ENCODE measurements at places on chromosomes 4 and X.

GRCh38 chr4:164440199-164440598, 313.7 kb upstream of the SMIM31 start:
- no peak for DNase-seq

DNA sequence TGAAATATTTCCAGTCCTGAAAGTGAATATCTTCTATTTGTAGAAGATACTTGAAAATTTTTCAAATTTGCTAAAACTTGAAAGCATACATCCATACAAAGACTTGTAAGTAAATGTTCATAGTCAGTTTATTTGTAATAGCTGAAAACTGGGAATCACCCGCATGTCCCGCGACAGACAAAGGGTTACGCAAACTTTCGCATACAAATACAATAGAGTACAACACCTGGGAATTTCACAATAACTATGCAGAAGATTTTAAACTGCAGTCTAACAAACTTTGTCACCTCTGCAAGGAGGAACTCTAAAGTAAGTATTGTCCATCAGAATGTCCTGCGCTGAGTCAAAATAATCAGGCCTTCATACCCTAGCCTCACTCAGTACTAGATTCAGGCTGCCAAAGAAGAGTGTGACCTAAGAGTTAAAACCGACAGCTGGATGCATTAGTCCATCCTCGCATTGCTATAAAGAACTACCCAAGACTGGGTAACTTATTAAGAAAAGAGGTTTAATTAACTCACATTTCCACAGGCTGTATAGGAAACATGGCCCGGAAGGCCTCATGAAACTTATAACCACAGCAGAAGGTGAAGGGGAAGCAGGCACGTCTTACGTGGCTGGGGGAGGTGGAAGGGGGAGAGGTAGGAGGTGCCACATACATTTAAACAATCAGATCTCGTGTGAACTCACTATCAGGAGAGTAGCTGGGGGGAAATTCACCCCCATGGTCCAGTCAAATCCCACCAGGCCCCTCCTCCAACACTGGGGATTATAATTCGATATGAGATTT, 60.4 kb downstream of the MMRN1 start:
- no peak for DNase-seq

DNA sequence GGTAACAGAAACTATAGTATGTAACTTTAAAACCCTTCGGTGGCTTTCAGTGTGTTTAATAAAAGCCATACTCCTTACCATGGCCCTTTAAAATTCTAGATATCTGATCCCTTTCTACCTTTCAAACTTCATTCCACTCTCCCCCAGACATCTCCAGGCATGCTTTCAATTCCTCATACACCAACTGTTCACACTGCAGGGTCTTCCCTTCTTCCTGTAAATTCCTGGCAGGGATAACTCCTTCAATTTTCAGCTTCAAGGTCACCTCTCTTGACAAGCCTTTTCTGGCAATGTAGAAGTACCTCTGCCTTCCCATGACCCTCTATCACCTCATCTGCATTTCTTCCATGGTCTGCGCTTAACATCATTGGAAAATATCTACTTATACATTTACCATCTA, 60.8 kb downstream of the WDFY3 start:
- no peak for DNase-seq

GRCh38 chr4:30399476-30399875, 320.7 kb upstream of the PCDH7 start:
- no peak for DNase-seq

- DNase-seq = no peak
Measured at GRCh38 chrX:125205133-125205917, 114.3 kb upstream of the TEX13C start.

GRCh38 chrX:72307646-72308051, 1.9 kb upstream of the CITED1 start:
- no peak for DNase-seq

GRCh38 chr4:33357121-33357520, 2637.0 kb downstream of the PCDH7 start:
- no peak for DNase-seq

- DNase-seq = no peak
Measured at GRCh38 chr4:98166025-98166730, 22.9 kb upstream of the STPG2 start.

Data from stimulated activated CD4-positive, alpha-beta T cell treated with anti-CD3 and anti-CD28 coated beads, Interleukin-1b, Interleukin-23, amount 100 ng/mL, for 1 hour (primary cell).